ENCODE measurements at places on chromosomes 5 and 9.

GRCh38 chr9:27393054-27393846 lies 96.3 kb upstream of the EQTN start:
- DNase-seq = no peak

GRCh38 chr9:104635456-104635855 lies 17.5 kb upstream of the OR13C9 start:
- no peak for DNase-seq

GRCh38 chr5:57072218-57072892 lies 101.5 kb upstream of the GPBP1 start:
- no peak for DNase-seq

- no peak for DNase-seq
Measured at GRCh38 chr5:88390096-88390441, 121.4 kb upstream of the TMEM161B start.

DNA sequence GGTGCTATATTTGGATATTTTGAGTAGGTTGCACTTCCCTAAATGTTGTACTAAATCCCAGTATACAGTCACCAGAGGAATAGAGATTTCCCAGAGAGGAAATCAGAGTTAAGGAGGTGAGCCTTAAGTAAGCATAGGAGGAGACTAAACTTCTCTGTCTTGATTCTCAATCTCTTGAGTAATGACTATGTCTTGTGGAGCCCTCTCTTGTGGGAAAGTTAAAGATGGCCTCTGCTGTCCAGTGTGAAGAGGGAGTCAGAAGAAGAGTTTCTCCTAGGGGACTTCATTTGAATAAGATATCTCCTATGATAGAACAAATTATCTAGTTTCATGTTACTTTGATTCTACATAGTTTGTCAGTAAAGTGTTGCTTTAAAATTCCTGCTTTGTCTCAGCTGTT lies 502.5 kb downstream of the PDE4D start:
- DNase-seq = no peak

DNA sequence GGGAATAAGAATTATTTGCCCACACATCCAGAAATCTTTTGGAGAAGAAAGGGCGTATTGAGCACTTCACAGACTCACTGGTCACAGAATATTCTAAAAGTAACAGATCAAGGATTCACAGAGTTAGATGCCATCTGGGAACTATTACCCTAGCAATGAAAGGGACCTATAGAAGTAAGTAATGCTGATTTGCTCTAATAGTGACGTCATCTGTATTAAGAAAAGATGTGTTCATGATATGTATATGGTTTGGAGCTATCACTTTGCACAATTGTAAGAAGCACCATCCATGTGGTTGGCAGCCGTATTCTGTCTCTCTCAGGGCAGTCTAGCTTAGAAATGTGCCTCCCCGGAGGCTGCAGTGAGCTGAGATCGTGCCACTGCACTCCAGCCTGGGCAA lies 52.8 kb upstream of the SV2C start:
- no peak for DNase-seq

DNA sequence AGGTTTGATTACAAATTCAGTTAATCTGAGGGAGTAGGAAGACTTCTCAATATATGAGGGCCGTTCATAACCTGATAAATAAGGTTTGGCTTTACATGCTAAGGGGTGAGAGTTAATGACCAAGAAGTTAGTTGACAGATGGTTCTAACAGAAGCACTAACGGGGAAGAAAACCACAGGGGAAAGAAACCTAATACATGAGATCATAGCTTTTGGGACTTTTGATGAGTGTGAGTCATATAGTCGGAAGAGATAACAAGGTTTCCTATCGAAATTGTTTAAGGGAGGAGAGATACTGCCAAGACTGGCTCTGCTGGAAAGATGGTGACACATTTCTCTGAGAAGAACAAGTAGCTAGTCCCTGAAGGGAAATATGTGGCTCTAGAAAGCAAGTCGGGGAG lies 140.1 kb downstream of the COX7C start:
- DNase-seq = no peak

DNA sequence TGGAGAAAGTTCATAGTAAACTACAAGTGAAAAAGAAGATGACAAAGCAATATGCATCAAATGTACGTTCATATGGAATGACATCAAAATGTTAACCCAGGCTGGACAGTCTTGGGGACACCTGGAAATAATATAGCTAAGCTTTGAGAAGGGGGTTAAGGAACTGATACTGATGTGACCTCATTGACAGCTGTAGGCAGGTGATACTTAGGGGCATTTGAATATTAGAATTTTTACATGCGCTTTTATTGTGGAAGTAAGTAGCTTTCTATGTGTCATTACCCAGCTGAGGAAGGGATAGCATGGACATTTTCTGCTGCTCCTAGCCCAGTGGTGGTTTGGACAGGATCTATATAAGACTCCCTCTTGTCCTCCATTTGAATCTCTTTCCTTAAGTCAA lies 299.7 kb downstream of the CWC27 start:
- DNase-seq = no peak

DNA sequence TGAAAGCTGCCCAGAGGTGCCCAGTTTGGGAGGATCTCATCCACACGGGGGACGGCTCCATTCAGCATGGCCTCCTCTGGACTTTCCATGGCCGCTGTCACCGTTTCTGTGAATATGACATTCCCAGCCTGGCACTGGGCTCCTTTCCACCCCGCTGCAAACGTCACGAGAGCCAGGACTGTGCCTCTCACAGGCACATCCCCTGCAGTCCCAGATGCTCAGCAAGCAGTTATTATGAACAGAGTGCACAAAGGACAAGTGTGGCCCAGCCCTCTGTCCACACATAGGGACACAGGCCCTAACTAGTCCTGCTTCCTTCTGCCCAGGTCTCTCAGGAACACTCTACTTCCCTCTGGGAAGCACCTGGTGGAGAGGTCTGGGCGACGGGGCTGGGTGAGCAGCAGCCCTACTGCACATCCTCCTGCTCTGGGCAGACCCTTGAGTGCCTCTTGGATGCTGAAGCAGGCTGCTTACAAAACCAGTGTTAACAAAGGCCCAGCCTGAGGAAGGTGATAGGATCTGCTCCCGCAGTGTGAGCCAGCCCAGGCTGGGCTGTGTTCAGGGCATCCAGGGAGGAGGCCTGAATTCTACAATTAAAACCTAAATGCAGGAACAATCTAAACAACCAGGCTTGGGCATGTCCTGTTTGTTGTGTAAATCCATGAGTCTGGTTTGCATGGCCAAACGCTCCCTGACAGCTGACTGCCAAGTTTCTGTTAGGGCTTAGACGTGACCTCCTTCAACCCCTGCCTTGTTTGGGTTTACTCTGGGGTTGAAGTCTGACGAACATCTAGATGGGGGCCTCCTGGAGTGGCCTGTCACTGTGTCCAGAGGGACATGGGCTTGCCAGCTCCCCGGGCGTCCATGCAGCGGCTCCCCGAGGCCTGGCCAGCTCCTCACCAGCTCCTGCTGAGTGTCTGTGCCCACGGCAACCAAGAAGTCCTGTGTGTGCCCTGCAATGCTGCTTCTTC lies 269.8 kb downstream of the GADD45G start:
- DNase-seq = peak; percentile 16

GRCh38 chr5:98773464-98774191 lies at the start of gene RGMB:
RGMB (plus strand) TSS chr5:98773663; CDS start chr5:98774071, 408 bp downstream.
- DNase-seq = peak; percentile 99

- DNase-seq = no peak
Measured at GRCh38 chr5:5341531-5342292, 80.8 kb upstream of the ICE1 start.

GRCh38 chr5:2557435-2557834 lies 194.0 kb downstream of the IRX2 start:
- no peak for DNase-seq

- no peak for DNase-seq
Measured at GRCh38 chr5:142324136-142324870, 518 bp downstream of the SPRY4 start.

GRCh38 chr9:2849941-2850340 lies 6.0 kb upstream of the PUM3 start:
- no peak for DNase-seq

GRCh38 chr9:9173264-9173663 lies 1373.7 kb upstream of the DMAC1 start:
- no peak for DNase-seq

- no peak for DNase-seq
Measured at GRCh38 chr9:90188656-90189055, 454.0 kb downstream of the DIRAS2 start.

DNA sequence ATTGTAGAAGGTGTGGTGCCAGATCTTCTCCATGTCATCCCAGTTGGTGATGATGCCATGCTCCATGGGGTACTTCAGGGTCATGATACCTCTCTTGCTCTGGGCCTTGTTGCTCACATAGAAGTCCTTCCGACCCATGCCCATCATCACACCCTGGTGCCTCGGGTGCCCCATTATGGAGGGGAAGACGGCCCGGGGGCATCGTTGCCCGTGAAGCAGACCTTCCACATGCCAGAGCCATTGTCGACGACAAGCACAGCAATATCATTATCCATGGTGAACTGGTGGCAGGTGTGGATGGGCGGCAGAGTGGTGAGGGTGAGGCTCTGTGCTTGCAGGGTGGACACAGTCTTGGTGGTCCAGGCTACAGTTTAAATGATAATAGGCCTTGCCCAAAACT lies 24.8 kb upstream of the RAPGEF6 start:
- DNase-seq = no peak

GRCh38 chr5:90338712-90339372 lies 70.7 kb downstream of the CETN3 start:
- no peak for DNase-seq

DNA sequence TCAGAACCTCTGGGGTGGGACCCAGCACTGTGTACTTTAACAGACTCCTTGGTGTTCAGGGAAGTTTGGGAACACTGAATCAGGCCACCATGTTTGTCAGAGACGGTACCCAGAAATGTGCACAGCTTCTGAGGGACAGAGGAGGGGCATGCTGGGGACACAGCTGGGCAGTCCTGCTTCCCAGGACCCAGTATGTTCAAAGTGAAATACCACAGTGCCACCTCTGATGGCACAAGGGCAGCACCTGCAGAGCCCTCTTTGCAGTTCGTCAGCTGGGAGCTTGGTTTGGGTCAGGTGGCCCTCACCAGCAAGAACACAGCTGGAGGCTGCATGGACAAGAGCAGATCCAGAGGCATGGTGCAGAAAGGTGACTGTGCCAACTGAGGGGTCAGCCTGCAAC lies 51.2 kb downstream of the NDST1 start:
- DNase-seq = no peak

- no peak for DNase-seq
Measured at GRCh38 chr9:134519375-134520070, 122.1 kb upstream of the COL5A1 start.

DNA sequence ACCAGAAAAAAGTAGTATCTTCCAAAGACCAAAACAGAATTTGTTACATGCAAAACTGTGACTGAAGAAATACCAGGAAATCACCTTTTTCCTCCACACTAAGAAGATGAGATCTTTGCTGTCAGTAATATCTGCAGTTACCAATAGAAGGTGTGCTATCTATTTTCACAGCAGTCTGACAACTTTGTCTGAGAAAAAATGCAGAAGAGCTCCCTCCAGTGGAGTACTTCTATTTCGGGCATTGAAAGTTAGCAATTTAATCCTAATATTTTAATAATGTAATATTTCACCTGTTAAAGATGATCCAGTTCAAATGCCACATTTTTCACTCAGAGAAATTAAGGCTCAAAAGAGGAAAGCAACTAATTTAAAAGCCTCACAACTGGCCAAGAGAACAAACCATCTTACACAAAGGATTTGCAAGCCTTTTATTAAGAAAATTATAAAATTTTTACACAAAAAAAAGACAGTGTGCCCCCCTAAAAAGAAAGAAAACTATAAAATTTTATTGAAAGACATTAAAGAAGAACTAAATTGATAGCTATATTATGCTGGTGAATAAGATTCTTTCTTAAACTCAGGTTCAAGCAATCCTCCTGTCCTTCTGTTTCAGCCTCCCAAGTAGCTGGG lies 50.6 kb downstream of the DEPDC1B start:
- peak; percentile 20 for DNase-seq

DNA sequence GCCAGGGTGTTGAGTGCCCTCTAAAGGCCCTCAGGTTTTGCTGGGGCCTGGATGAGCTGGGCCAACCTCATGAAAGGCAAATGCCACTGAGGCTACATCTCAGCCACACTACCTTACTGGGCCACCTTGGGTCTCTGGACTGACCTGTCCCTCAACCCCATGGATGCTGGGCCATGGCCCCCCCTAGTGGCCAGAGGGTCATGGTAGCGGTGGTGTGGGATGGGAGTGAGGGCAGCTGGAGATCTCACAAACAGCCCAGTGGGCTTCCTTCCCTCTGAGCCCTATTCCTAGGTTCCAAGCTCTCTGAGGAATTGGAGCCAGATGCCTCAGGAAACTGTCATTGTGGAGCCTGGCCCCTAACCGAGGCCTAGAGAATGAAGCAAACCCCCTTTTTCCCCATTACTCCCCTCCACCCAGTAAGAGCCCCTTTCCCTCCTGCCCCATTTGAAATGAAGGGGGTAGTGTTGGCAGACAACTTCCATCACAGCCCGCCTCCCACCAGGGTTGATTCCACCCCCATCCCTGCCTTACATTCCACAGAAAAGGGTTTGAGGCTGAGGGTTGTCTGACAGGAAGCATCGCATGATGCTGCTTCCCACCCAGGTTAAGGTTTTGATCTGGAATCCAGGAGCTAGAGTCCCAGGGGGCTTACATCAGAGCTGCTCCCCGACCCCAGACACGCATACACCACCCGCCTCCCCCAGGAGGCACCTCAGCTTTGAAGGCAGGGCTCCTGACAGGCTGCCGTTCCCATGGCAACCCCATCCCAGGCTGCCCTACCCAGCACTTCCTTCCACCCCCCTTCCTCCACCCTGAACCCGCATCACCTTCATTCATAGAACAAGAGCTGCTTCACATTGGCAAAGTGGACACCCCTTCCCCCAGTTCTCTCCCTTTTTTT lies 63.9 kb downstream of the PCDH1 start:
- DNase-seq = peak; percentile 35

DNA sequence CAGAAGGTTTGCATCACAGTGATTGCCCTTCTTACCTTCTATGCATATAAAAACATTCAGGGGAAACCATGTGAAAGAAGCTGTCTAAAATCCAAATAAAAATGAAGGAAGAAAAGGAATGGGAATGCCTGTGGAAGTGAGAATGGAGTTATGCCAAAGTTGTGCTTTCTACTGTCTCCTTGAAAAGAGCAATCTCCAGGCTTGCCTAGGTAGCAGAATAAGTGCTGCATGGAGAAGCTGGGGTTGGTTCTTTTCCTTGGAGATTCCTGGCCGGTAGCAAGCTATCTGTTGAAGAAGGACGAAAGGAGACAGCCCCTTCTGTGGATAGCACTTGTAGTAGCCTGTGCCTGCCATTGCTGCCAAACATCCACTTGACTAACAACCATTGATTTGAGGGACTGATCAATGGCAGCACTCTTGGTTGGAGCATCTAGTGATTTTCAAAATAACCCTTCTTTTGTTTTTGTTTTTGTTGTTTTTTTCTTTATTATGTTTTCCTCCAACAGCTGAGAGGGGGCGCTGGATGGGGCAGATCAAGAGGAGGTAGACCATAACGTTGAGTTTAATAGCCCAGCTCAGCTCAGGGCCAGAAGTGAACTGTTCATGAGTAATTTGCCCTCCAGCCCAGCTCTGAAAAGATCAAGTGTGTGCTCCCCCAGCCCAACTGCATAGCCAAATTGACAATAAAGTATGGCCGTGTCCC lies 1.6 kb downstream of the PLCXD3 start:
- DNase-seq = no peak

GRCh38 chr9:25709941-25710340 lies 31.7 kb upstream of the TUSC1 start:
- no peak for DNase-seq

- DNase-seq = no peak
Measured at GRCh38 chr9:127769929-127770582, 8.4 kb downstream of the SH2D3C start.

GRCh38 chr9:70315389-70315788 lies 56.6 kb downstream of the SMC5 start:
- no peak for DNase-seq

Data from globus pallidus (tissue), 1 donor.